ENCODE measurements at places on chromosomes 7 and 10.

DNA sequence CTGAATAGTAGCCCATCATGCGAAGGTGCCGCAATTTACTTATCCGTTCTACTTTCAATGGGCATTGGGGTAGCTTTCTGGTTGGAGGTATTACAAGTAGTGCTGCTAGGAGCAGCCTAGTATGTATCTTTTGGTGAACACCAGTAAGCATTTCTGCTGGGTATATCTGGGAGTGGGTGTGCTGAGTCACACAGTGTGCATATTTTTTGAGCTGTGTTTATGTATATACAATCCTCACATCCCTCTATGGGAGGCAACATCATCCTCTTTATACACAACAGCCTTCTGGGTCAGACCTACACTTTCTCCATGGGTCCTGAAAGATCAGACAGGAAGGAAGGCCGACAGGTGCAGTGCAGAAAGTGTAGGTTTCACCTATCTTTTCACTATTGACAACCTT is 36.3 kb downstream of the PYROXD2 start:
- no peak for DNase-seq

DNA sequence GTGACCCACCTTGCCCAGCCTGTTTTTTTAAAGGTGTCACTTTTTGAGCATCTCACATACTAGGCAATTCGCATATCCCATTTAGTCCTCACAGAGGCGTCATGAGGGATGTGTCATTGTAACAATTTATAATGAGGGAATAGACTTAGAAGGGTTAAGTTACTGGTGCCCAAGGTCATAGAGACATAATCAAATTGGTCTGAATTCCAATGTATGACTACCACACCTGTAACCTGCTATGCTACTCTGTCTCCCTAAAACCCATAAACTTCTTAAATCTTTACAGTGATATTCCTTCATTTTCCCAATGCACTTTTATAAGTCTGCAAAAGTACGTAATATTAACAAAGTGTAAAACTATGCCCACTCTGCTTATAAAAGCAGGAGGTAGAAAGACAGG is 7.1 kb downstream of the ZMYND11 start:
- no peak for DNase-seq

DNA sequence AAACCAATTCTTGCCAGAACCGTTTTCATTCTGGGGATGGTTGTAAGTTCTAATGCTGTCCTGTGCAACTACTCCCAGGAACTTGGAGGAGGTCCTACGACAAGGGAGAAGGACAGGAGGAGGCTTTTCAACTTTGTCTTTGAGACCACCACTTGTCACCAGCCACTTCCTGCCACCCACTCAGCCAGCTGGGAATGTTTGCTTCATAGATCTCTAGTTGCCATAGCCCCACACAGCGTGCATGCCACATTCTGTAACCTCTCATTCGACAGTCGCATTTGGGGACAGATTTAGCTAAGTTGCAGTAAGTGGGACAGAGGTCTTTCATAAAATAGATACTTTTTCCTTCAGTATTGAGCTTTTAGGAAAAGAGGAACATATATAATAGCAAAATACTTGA is 78.0 kb downstream of the TAF3 start:
- DNase-seq, result no peak

- peak; percentile 49 for DNase-seq
Observed at GRCh38 chr10:119120413-119120867, 16.5 kb downstream of the DENND10 start.

DNA sequence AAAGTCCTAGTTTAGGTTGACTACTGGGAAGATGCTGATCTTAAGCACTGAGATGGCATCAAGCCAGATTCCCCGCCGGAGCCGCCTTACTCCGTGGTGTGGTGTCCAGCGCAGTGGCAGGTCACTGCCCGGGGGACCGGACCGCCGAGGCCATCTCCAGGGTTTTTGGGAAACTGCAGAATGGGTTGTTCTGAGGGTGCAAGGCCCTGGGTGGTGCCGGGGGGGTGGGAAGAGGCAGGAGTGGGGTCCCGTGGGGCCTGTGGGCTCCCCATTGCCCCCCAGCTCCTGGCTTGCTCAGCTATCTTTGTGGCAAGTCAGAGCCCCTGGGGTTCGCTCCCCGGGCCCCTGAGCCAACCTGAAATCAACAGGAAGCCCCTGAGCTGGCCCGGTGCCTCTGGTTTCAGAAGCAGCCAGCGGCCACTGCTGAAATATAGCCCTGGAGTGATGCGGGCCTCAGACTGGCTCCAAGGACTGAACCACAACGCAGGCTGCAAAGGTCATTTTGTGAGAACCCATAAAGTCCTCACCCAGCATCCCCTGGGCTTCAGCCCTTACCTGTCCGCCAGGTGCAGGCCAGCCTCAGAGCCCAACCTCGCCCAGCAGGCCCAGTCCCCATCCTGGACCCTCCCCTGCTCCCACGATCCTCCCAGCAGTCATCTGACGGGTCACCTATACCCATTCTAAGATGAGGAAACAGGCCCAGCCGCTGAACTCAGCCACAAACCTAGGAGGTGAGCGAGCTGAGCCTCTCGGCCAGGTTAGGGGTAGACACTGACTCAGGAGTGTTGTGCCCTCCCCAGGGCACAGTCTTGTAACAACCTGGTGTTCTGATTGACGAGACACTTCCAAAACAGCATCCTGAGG is 102.7 kb downstream of the PDGFA start:
- no peak for DNase-seq

Data from astrocyte of the hippocampus (primary cell).